Left renal pelvis (tissue), 4 donors: ENCODE measurements at places on chromosomes 3 and 15. TPM values are rescaled to one million over a fixed set of nuclear protein-coding genes. Genes with fewer than 3 reads are reported as not detected.

Gene SLC26A6
- 17.5 TPM for polyA plus RNA-seq

DNA sequence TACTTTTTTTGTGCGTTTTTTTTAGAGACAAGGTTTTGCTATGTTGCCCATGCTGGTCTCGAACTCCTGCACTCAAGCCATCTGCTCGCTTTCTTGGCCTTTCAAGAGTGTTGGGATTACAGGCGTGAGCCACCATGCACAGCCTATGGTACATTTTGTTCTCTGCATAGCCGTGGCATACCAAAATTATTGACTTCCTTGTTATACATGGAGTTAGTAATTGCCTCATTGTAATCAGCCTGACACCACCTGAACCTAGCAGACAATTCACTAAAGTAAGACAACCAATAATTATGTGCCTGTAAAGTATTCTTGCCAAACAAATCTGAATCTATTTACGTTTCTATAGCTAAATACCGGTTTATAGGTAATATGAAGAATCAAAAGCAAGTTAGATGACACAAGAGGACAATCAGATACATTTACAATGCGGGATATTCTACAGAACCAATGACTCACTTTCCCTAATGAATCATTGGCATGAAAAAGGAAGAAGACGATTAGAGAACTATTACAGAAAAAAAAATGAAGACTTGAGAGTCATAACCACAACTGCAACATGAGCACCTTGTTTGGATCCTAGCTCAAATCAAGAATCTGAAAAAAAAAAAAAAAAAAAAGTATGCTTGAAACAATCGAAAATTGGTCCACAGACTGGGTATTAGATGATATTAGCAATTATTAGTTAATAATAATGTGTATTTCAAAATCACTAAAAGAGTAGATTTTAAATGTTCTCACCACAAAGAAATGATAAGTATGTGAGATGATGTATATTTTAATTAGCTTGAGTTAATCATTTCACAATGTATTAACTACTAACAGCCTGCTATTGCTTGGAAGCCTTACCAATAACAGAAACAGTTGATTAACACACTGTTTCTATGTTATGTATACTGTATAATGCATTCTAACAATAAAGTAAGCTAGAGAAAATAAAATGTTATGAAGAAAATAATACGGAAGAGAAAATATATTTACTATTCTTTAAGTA lies 7.1 kb downstream of the GUCA1C start:
- DNase-seq = no peak

DNA sequence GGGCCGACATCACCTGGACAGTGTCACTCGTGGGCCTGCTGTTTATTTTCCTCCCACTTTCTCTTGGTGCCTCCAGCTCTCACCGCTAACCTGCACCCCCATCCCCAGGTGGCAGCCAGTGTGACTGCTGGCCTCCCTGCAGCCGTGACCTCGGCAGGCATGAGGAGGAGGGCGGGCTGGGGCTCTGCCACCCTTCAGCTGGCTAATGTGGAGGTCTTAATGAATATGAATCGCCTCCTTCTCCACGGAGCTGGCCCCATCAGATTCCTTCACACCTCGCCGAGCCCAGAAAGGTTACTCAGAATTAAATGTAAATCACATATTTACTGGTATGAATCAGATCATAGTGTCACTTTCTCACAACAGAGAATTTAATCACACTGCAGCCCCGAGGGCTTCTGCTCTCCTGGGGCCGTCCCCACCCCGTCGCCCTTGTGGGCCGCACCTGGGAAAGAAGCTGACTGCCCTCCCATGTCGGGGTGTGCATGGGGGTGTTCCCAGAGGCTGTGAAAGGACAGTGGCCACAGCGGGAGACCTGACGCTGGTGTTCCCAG lies 171.1 kb upstream of the TLE3 start:
- no peak for DNase-seq

Gene TEX55
- not detected for polyA plus RNA-seq

Gene ACAN
- 5.2 TPM for polyA plus RNA-seq

Gene PLSCR2
- 1.1 TPM for polyA plus RNA-seq

Gene PCSK6
- 8.3 TPM for polyA plus RNA-seq

DNA sequence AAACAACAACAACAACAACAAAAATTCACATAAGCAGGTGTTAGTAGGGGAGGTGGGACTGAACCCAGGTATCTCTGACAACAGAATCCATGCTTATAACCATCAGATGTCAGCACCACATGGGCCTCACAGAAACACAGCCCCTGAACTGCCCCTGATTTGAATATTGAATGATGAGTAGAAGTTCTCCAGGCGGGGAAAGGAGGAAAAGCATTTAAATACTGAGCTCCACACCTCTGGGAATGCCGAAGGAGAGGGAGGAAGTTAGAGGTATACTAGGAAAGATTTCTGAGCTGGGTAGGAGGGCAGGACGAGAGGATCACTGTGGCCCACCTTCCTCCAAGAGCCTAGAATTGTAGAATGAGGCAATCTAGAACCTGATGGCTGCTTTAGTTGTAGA lies 31.9 kb upstream of the EIF4A2 start:
- no peak for DNase-seq

GRCh38 chr3:50616770-50617095 lies 218 bp upstream of the MAPKAPK3 start:
- peak; percentile 90 for DNase-seq

GRCh38 chr3:52879090-52879489 lies 18.3 kb downstream of the STIMATE start:
- no peak for DNase-seq

GRCh38 chr15:40790718-40791117 lies 16.2 kb upstream of the ZFYVE19 start:
- no peak for DNase-seq

- DNase-seq = no peak
Observed at GRCh38 chr15:74432968-74433591, 678 bp downstream of the SEMA7A start.

DNA sequence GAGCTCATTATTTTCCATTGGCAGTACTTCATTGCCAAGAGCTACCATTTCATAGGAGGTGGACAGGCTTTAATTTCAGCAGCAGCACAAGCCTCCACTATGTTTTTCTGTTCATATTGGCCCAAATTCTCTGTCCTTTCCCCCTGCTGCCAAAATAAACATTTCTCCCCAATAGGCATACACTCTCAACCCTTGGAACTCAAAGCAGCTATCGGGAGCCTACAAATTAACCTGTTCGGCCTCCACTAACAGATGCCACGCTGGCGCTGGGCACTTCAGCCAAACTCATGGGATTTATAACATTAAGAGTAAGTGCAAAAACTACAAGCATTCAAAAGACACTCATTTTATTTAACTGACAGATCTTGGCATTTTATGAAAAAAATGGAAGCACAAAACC lies 95.7 kb downstream of the NSUN3 start:
- no peak for DNase-seq

DNA sequence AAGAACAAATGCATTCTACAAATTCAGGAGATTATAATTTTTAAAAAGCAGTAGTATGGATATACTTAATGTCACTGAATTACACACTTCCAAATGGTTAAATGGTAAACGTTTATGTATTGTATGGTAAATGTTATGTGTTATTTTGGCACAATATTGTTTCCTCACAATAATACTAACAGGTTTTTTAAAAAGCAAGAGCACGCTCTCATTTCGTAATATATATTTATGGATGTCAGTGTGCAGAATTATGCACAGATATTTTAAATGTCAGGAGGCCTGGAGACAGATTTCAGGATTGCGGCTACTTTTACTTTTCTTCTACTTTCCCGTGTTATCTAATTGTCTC lies 533 bp downstream of the ZNF445 start:
- no peak for DNase-seq

GRCh38 chr3:2921452-2921851 lies 188.7 kb downstream of the IL5RA start:
- DNase-seq = no peak

- no peak for DNase-seq
Observed at GRCh38 chr15:32718821-32719716, 1.3 kb downstream of the GREM1 start.

DNA sequence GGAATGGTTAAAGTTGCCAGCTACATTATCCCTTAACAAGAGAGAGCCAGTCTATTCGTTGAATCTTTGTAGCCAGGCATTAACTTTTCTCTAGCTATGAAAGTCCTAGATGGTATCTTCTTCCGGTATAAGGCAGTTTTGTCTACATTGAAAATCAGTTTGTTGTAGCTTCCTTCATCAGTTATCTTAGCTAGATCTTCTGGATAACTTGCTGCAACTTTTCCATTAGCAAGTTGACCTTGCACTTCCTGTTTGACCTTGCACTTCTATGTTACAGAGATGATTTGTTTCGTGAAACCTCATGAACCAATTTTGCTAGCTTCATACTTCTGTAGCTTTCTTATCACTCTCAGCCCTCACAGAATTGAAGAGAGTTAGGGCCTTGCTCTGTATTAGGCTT lies 24.1 kb downstream of the TOPAZ1 start:
- no peak for DNase-seq

DNA sequence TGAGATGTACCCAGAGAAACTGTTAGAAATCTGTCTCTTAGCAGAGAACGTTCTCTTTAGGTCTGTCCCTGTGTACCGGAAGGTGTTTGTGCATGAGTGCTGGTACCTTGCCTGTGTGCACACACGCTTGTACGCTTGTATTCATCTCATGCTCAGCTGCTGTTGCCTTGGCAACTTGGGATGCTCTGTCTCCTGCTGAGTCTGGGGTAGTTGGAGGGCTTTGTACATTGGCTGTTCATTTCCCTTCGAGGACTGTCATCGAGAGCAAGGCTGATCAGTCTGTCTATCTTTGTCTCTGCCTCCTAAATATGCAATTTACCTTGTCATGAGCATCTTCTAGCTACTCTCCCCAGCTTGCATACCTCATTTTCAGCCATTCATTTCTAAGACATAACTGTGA lies 147.2 kb downstream of the SLCO3A1 start:
- DNase-seq = no peak

DNA sequence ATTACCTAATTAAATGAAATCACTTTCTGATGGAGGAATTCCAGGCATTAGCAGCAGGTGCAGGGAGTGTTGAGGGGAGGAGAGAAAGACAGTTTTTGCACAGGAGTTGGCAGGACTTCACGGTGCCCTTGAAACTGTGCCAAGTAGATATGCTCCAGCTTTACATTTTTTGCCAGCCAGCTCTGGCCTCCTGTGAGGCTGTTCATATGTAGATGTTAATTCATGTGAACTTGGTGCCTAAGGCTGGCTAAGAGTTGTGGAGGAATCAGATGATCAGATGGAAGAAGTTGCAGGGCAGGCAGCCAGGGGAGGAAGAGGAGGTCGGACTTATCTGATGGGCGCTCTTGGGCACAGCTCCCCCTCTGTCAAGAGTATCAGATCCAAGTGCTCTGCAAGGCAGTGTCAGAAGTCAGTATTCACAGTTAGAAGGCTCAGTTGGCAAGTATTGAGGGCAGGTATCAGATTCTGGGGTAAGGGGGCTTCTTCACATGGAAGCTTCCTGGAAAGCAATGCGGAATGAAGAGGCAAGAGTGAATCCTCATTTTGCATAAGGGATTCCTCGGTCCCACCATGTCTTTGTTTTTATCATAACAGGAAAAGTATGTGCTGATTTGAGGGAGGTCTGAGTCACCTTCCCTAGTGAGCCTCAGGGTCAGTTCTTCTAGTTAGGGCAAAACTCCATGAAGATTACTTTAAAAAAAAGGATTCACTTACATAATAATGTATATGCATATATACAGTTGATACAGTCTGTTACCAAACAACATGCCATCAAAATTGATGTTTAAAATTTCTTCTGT lies 172.6 kb upstream of the UMPS start:
- DNase-seq = no peak

GRCh38 chr3:38521391-38521987 lies 25.3 kb downstream of the EXOG start:
- no peak for DNase-seq

Gene LRRC34
- 14.3 TPM for polyA plus RNA-seq

Gene GOLGA6L10
- polyA plus RNA-seq = 6.1 TPM

Gene PDZRN3
- 55.1 TPM for polyA plus RNA-seq

Gene PGBD4
- 0.97 TPM for polyA plus RNA-seq

- DNase-seq = no peak
Observed at GRCh38 chr15:98397419-98397818, 250.9 kb upstream of the IGF1R start.

- no peak for DNase-seq
Observed at GRCh38 chr15:94312946-94313345, 81.6 kb downstream of the MCTP2 start.

Gene ZNF385D
- 13.0 TPM for polyA plus RNA-seq

Gene LRRC2
- 2.4 TPM for polyA plus RNA-seq

DNA sequence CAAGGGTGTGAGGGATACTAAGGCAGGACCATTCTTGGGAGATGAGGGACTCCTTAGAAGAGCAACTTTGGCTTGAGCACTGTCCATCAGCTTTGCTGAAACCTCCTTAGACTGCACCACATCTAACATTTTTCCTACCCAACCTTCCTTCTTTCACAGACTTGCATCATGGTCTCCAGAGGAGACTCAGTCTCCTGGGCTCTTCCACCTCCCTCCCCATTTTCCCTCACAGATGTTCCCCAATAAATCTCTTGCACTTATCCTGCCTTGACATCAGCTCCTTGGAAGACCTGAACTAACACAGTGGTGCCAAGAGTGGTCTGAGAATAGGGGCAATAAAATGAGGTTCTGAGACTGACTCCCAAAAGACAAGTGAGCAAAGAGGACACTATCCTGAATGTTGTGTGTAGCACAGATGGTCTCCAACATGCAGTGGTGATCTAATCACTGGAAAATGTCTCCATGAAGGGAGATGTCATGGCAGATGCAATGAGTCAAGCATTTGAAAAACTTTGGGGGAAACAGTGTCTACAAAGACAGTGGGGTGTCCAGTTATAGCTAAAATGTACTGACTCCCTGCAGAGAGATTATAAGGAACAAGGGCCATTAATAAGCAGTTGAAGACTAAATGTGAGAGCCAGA lies 26.0 kb upstream of the BOC start:
- no peak for DNase-seq

GRCh38 chr15:60551781-60552161 lies 72.8 kb upstream of the ICE2 start:
- no peak for DNase-seq

Gene HHLA2
- polyA plus RNA-seq = 13.3 TPM

GRCh38 chr3:175274474-175275218 lies 415.5 kb downstream of the NAALADL2 start:
- no peak for DNase-seq

Gene HIGD1A
- 148 TPM for polyA plus RNA-seq

Gene CCDC54
- not detected for polyA plus RNA-seq

- DNase-seq = no peak
Observed at GRCh38 chr15:88835119-88835518, 31.9 kb downstream of the ACAN start.

GRCh38 chr3:136142592-136142991 lies 53.5 kb downstream of the MSL2 start:
- DNase-seq = no peak

Gene FMN1
- polyA plus RNA-seq = 1.5 TPM

DNA sequence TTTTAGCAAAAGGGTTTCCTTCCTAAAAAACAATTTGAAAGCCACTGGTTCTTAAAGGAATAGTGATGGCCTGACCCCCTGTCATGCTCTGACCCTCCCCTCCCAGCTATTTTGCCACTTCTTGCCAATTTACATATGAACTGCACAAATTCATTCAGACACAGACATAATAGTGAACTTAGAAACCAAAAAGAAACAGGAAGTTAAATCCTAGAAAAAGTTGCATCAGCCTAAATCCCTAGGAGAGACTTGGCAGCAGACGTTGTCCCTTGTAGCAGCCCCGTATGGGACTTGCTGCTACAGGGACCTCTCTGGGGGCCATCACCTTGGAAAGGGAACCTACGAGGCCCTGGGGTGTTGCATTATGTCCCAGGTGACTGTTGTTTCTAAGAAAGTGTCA lies 14.3 kb upstream of the PDE8A start:
- DNase-seq = no peak
